Mesendoderm (in vitro differentiated cells): ENCODE measurements at places on chromosomes 4 and X.

DNA sequence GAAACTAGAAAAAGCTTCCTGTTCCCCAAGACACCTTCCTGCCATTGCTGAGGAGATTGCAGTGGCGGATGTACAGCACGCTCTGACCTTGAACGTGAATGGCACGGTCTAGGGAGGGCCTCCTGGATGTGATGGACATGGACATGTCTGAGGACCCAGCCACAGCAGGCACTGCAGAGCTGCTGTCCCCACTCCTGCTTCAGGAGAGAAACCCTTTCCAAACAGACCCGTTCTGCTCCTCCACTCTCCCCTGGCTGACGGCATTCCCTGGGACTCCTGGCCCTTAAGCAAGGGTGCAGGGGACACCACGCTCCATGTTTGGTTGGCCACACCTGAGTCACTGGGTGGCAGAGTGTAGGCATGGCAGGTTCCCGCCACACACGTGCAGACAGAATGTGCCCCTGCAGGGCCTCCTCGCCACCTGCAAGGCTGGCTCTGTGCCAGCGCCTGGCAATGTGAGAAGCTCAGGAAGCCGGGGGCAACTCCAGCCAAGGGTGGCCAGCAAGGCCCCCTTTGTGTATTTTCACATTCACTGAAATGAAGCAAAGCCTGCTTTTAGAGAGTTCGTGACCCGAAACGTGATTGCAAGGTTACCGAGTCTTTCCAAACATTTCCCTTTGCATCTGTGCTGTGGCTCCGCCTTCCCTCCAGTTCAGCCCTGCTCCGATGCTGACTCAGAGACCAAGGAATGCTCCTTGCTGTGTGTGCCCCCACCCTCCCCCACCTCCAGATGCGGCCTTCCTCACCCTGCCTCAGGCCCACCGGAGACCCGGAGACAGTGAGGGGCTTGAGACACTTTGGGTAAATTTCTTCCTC, 46.1 kb downstream of the HTRA3 start:
- H3K27me3 ChIP-seq, result no peaks in the 10 kb centered on the region
- no peaks in the 10 kb centered on the region for H3K36me3 ChIP-seq
- H3K4me3 ChIP-seq, result no peak overlapping the region
- H3K4me1 ChIP-seq, result no peaks in the 10 kb centered on the region
- peak; percentile 81 for DNase-seq

DNA sequence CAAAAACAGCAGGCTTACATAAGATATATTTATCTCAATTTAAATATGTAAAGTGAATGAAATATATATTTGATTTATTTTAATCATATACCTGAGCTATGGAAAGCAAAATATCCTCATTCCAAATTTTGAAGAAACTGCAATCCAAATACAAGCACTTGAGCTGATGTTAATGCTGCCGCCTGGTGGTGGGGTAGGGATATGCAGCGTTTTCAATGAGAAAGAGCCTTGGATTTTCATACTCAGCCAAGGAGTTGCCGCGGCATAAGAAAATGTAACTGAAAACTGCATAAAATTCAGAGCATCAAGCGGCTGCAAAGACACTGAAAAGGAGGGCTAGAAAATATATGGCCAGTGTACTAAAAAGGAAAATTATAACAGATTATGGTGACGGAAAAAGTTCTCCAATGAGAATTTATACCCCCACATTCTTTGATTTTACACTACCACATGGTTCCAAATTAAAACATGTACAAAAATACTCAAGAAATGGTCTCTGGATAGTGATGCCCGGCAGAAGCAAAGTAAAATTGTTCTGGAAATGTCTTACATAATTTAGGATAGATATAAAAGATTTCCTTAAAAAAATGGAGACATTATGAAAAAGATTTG, 660.3 kb upstream of the PITX2 start:
- no peaks in the 10 kb centered on the region for H3K4me1 ChIP-seq
- H3K27me3 ChIP-seq, result no peaks in the 10 kb centered on the region
- peak; percentile 65 for DNase-seq
- H3K36me3 ChIP-seq, result no peaks in the 10 kb centered on the region
- no peak overlapping the region for H3K4me3 ChIP-seq

DNA sequence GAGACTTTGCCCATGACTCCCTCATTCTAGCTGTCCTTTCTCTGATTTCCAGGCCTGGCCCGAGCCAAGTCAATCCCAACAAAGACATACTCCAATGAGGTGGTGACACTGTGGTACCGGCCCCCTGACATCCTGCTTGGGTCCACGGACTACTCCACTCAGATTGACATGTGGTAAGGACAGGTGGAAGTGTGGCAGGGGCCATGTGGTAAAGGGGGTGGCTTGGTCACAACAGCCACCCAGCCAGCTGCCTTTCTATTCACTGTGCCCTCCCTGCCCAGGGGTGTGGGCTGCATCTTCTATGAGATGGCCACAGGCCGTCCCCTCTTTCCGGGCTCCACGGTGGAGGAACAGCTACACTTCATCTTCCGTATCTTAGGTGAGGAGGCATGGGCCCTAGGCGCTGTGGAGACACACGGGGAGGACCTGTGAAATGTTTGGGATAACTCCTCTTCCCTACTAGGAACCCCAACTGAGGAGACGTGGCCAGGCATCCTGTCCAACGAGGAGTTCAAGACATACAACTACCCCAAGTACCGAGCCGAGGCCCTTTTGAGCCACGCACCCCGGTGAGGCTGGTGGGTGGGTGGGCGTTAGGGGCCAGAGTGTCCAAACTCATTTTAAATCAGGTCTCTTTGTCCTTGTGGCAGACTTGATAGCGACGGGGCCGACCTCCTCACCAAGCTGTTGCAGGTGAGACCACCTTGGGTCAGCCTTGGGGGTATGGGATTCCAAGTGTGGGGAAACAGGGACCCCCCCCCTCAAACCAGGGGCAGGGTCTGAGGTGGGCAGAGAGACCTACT, 6.1 kb upstream of the USP11 start:
- H3K27ac ChIP-seq, result no peak overlapping the region
- H3K36me3 ChIP-seq, result peaks cover 2% of the 10 kb centered on the region
- DNase-seq, result no peak
- H3K4me3 ChIP-seq, result no peak overlapping the region

DNA sequence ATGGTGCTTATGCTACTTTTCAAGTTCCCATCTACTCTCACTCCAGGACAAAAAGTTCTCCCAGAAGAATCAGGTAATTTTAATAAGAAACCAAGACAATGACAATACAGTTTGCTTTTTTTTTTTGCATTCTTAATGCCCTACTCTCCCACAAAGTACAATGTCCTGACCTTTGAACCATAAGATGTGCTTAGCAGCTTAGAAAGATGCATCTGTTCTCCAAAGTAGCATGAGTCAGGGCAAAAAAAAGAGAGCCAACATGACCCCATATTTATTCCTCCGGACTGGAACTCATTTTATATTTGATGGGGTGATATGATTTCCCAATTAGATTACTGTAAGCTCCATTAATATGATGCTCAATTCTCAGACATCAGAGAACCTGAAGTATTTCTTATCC, 16.5 kb upstream of the PDCL2 start:
- H3K36me3 ChIP-seq, result no peaks in the 10 kb centered on the region
- H3K27ac ChIP-seq, result no peak overlapping the region
- no peak overlapping the region for H3K4me3 ChIP-seq
- no peaks in the 10 kb centered on the region for H3K27me3 ChIP-seq
- no peak for DNase-seq

DNA sequence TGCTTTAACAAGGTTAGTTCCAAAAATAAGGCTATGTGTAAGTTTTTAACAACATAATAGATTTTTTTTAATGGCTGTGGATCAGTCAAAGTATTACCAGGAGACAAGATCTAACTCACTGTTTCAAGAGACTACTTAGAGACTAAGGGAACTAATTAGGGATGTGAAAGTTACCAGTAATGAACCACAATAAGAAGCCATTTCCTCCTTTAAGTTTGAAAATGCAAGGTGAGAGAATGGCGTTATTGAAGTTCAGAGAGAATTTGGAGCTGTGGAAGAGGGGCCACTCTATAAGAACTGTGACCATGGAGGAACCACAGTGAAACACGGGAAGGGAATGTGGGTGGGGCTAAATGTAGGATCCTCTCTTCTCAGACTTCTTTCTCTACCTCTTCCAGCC, 624.2 kb downstream of the GLUD2 start:
- no peak for DNase-seq
- H3K4me1 ChIP-seq, result no peaks in the 10 kb centered on the region
- no peaks in the 10 kb centered on the region for H3K36me3 ChIP-seq
- H3K27me3 ChIP-seq, result no peaks in the 10 kb centered on the region
- no peak overlapping the region for H3K4me3 ChIP-seq

DNA sequence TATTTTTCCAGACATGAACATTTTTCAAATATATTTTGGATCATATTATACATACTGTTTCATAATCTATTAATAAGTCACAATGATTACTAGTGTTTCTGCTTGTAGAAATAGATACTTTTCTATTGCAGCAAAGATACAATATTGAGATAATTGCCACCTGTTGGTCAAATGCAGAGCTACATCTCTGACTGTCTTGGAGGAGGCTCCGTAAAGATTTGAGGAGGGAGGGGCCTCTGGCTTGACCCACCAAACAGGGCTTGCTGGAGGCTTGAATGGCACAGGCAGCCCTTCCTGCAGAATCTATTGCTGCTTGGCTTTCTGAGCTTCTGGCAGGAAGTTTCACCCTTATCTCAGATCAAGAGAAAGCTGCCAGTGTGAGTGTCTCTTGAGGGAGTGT, 99.3 kb upstream of the ARMCX2 start:
- H3K27me3 ChIP-seq, result no peaks in the 10 kb centered on the region
- no peaks in the 10 kb centered on the region for H3K4me1 ChIP-seq
- no peak overlapping the region for H3K27ac ChIP-seq
- H3K36me3 ChIP-seq, result no peaks in the 10 kb centered on the region

DNA sequence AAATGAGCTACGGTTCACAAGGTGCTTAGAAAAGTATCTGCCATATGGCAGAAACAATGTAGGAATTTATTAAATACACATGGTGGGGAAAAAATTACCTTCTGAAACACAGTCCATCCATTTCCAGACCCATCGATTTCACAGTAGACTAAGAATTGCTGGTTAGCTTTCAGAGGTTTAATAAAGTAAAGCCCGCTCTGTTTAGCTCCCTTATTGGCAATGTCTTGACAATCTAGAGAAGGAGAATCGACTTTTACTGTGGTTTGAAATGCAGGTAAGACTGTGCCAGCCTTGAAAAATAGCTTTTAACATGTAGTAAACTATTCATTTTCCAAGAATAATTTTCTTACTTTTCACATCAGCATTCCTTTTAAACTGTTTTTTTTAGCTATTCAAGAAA, 2.9 kb downstream of the FGG start:
- H3K4me3 ChIP-seq, result no peak overlapping the region
- no peaks in the 10 kb centered on the region for H3K36me3 ChIP-seq
- no peaks in the 10 kb centered on the region for H3K4me1 ChIP-seq
- no peak overlapping the region for H3K27ac ChIP-seq

GRCh38 chrX:77638397-77638796, 147.6 kb downstream of the ATRX start:
- H3K27ac ChIP-seq, result no peak overlapping the region
- no peaks in the 10 kb centered on the region for H3K36me3 ChIP-seq
- no peaks in the 10 kb centered on the region for H3K4me1 ChIP-seq
- H3K27me3 ChIP-seq, result no peaks in the 10 kb centered on the region

DNA sequence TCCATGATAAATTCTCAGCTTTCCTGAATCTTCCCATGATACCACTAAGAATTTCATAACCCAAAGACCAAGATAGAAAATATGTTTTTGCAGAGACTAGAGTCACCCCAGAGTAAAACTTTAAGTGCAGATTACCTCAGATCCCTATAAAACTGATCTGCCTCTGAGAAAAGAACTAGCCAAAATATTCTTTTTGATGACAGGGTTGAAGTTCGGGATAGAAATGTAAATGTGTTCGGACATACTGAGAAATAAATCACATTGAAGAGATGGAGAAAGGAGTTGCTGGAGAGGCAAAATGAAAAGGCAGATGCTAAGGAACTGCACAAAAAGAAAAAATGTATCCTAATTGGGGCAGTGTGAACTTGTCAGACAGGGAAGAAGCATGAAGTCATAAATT, 501.8 kb downstream of the ANKRD50 start:
- no peaks in the 10 kb centered on the region for H3K27me3 ChIP-seq
- no peaks in the 10 kb centered on the region for H3K36me3 ChIP-seq
- no peak overlapping the region for H3K4me3 ChIP-seq
- no peak overlapping the region for H3K27ac ChIP-seq
- peaks cover 3% of the 10 kb centered on the region for H3K4me1 ChIP-seq
- DNase-seq, result no peak

GRCh38 chr4:146577111-146577510, 55.4 kb upstream of the SLC10A7 start:
- no peaks in the 10 kb centered on the region for H3K4me1 ChIP-seq
- DNase-seq, result no peak
- no peaks in the 10 kb centered on the region for H3K36me3 ChIP-seq
- no peaks in the 10 kb centered on the region for H3K27me3 ChIP-seq
- no peak overlapping the region for H3K27ac ChIP-seq

GRCh38 chrX:73262991-73263390, 48.3 kb upstream of the NAP1L2 start:
- no peaks in the 10 kb centered on the region for H3K36me3 ChIP-seq
- H3K4me3 ChIP-seq, result no peak overlapping the region

- H3K27ac ChIP-seq, result no peak overlapping the region
- H3K36me3 ChIP-seq, result no peaks in the 10 kb centered on the region
- no peak for DNase-seq
- no peaks in the 10 kb centered on the region for H3K27me3 ChIP-seq
- no peaks in the 10 kb centered on the region for H3K4me1 ChIP-seq
These were observed 52.0 kb upstream of the PDLIM5 start for GRCh38 chr4:94399721-94400120.

GRCh38 chr4:4364486-4365208, 22.3 kb upstream of the NSG1 start:
- no peaks in the 10 kb centered on the region for H3K36me3 ChIP-seq
- no peaks in the 10 kb centered on the region for H3K27me3 ChIP-seq
- H3K4me3 ChIP-seq, result no peak overlapping the region

- no peaks in the 10 kb centered on the region for H3K36me3 ChIP-seq
- H3K27me3 ChIP-seq, result no peaks in the 10 kb centered on the region
- no peak overlapping the region for H3K27ac ChIP-seq
- H3K4me1 ChIP-seq, result peaks cover 2% of the 10 kb centered on the region
- DNase-seq, result peak; percentile 44
These were observed 89.2 kb downstream of the NHS start for GRCh38 chrX:17464194-17464593.
